CD4-positive, alpha-beta memory T cell (primary cell): ENCODE measurements at places on chromosomes 16 and 17.

DNA sequence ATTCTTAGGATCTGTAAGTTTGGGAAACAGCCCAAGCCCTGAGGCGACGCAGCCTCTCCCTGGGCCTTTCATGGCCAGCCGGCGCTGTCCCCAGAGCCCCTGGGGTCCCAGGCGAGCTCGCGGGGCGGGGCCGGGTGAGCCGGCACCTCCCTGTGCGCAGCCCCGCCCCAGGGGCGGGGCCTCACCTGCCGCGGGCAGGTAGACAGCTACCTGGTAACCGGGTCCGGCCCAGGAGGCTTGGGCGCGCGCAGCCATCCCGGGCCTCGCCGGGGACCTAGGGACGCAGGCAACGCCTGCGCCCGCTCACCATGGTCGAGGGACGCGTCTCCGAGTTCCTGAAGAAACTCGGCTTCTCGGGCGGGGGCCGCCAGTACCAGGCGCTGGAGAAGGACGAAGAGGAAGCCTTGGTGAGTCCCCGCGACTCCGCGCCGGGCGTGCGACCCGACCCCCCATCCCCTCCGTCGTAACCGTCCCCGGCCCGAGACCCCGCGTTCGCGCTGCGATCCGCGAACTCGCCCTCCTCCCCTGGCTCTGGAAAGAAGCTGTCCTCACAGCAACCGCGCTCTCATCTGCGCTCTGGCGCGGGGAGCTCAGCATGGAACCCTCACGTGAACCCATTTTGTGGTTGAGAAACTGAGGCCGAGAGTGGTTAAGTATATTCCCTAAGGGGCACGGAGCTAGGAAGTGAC lies at the start of gene ATP2C2:
ATP2C2 (plus strand) TSS at position 231 of the 689 bp plus-strand sequence; CDS start at position 309, 78 bp downstream.
- no peak for DNase-seq

GRCh38 chr17:75552425-75553294 lies 27.2 kb downstream of the LLGL2 start:
- DNase-seq = no peak

GRCh38 chr16:4639899-4640509 lies 15.4 kb downstream of the MGRN1 start:
- no peak for DNase-seq

DNA sequence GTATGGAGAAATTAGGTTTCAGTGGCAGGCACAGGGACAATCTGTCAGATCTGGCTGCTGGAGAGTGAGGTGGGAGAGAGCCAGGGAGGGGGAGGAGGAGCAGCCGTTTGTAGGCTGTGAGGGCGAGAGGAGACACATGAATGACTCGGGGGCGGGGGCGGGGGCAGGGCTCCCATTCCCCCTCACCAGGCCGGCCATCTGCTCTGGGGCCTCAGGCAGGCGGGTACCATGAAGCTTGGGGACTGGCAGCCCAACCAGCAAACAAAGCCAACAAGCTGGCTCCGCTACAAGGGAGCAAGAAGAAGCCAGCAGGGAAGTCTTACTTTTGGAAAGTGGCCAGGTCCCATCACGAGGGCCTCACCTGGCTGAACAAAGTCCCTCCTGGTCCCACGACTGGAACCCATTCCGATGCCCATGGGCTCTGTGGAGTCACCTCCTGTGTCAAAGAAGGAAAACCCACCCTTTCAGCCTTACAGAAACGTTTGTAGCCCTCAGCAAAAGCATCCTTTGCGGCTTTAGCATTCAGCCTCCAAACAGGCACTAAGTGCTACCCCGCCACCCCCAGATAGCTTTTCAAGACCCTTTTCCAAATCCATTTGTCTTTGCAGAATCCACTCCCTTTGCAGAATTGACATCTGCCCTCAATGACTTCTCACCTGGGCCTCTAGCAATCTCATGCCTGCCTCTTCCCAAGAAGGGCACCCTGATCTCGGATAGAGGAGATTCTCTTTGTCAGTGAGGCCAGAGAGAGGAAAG lies 9.2 kb upstream of the SSTR2 start:
- no peak for DNase-seq

GRCh38 chr17:9237053-9237410 lies 215.7 kb downstream of the NTN1 start:
- no peak for DNase-seq

- DNase-seq = no peak
These were observed 32.9 kb upstream of the IL17C start for GRCh38 chr16:88605186-88606147.

DNA sequence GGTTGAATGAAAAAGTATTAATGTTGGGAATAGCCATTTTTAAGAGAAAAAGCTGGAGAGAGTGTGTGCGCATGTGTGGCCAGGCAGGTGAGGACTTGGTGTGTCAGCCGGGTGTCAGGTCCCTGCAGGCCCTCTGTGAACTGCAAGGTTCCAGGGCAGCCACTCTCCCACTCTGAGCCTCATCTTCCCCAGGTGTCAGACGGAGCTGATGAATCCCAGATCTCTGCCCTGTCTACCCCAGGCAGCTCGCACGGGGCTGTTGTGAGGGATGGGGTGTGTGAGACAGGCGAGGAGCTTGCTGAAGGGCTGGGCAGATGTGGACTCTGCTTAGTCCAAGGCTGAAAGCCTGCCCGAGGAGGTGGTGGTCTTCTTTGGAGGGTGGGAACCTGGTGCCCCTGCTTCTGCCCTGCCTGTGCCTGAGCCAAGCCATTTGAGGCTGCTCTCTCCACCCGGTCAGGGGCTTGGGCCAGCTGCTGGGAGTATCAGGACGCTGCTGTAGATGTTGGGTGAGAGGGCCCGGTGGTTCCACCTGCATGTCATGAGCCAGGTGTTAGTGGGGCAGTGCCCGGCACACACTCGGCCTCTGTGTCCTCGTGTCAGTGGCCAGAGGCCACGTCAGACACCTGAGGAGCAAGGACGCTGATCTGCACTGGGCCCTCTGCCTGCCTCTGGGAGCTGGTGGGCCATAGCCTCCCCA lies 122.4 kb downstream of the RAB11FIP4 start:
- no peak for DNase-seq

DNA sequence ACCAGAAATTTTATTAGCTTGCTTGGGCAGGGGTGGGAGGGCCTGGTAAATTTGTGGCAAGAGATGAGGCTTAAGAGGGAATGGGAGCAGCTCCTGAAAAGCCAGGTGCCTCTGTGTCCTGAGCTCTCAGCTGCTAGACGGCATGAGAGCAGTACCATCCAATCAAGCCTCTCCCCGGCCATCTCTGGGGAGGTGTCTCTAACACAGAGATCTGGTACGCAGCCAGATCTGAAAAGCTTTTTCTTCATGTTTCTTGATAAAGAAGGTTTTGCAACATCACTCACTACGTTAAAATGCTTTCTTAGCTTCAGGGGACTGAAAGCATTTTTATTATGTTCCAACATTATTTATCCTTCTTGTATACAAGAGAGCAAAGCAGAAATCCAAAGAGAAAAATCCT lies 488.2 kb downstream of the RBFOX1 start:
- no peak for DNase-seq

DNA sequence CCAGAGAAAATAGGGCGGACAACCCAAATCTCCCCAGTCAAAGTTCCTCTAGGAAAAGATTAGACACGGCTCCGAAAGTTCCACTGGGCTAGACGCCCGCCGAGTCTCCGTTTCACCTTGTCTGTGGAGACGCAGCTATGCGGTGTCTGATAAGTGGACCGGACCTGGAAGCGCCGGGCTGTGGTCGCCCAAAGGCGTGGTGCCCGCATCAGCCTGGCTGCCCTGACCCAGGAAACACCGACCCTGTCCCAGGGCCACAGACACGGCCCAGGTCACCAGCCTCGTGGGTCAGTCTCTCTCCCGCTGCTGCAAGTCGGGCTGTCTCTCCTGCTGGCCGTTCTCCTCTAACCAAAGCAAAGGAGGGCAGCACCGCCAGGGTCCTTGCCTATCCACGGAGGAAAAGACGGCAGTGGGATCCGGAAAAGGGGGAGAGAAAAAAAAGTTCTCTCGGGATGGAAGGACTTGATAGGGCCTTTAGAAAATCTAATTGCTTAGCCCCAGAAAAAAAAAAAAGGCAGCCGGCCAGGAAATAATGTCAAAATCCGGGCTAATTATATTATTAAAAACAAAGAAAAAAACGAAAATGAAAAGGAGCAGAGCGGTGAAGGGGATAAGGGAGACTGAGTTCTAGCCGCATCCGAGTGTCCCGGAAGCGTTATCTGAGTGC lies 13.9 kb upstream of the FOXF1 start:
- no peak for DNase-seq

DNA sequence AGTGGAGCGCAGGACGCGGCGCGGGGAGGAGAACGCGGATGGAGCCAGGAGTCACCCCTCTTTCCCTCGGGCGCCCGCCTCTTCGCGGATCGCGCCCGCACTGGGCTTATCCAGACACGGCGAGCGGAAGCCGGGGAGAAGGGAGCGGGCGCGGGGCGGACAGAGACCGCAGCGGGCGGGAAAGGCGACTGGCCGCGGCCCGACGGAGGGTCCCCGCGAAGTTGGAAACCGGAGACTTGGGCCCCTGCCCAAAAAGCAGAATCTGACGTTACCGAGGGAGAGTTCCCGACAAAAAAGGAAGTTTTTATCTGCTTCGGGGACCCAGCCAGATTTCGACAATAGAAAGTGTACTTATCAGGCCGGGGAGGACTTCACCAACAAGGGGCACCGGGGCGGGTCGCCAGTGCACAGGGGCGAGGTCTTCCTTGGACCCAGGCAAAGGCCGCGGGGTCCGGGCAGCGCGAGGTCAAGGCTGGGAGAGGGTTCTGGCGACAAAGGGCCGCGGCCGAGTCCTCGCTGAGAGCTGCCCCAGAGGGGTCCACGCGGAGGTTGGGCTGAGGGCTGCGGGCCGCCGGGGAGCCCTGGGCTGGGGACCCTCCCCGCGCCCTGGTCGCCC lies 519 bp downstream of the ST6GALNAC2 start:
- no peak for DNase-seq

GRCh38 chr17:44927696-44928095 lies 12.4 kb upstream of the GFAP start:
- DNase-seq = no peak

- no peak for DNase-seq
These were observed 251.5 kb downstream of the KATNIP start for GRCh38 chr16:27801289-27801945.

DNA sequence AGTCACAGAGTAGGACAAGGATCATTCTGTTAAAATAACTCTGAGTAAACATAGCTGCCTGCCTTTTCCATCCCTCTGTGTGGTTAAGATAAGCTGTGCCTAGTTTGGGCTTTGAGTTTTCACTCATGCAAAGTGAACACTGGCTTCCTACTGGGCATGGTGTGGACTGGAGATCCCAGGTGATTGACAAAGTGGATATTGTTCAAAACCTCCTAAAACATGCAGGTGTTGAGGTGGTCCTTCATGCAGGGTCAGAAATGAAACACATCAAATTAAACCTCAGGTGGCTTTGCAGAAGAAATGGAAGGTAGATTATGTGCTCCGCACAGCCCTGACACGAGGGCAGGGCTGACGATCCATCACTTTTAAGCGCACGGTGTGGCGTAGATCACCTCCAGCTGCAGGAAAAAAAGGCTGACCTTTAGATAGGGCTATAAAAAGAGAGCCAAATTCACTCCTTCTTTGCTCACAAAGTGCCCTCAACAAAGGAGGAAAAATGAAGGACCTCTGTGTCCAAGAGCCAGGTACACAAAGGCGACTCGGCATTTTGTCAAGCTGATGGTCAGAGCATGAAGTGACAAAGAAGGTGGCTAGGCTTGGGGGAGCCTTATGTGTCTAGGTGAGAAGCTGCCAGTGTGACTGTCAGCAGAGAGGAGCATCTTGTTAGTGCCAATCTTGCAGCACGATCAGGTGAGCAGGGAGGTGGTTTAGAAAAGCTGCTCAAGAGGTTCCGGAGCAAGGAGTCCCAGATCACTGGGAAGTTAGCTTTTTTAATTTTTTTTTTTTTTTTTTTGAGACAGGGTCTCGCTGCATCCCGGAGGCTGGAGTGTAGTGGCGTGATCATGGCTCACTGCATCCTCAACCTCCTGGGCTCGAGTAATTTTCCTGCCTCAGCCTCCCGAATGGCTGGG lies 19.9 kb upstream of the ITPRIPL2 start:
- no peak for DNase-seq

GRCh38 chr17:9677896-9678295 lies 32.6 kb downstream of the USP43 start:
- DNase-seq = no peak

- DNase-seq = no peak
These were observed 8.8 kb downstream of the PRSS22 start for GRCh38 chr16:2848933-2849725.

- no peak for DNase-seq
These were observed 2.3 kb downstream of the MRPL38 start for GRCh38 chr17:75902406-75902805.

GRCh38 chr16:15446901-15447300 lies 12.5 kb downstream of the BMERB1 start:
- DNase-seq = no peak

DNA sequence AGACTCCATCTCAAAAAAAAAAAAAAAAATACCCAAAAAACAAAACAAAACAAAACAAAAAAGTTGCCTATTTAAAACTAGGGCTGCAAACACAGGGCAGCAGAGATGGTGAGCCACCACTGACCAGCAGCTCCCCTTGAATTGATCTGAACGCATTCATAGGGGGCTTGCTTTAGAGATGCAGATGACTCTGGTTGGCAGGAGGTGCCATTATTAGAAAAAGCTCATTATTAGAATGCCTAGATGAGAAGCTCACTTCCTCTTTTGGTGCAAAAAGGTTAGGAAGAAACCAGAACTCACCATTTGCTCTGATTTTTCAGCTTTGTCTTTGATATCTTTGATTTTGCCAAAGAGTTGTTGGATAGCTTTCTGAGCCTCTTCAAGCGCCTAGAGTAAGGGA lies 53.1 kb downstream of the VPS53 start:
- DNase-seq = no peak

GRCh38 chr16:25124503-25124902 lies 13.0 kb downstream of the LCMT1 start:
- no peak for DNase-seq

DNA sequence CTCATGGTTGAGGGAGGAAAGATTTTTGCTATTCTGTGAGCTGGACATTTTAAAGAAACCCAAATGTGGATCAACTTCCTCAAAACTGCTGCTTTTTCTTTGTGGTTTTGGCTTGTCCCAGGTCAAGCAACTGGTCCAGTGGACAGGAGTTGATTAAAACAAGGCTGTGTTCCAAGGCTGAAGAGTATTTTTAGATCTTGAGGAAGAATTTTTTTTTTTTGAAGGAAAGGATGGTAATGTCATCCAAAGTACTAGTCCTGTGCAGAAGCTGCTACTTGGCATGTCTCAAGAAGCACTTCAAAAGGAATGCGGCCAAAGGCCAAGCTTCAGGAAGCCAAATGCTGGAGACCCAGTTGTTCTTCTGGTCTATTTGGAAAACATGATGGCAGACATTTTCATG lies 8.0 kb upstream of the MYH2 start:
- DNase-seq = no peak

DNA sequence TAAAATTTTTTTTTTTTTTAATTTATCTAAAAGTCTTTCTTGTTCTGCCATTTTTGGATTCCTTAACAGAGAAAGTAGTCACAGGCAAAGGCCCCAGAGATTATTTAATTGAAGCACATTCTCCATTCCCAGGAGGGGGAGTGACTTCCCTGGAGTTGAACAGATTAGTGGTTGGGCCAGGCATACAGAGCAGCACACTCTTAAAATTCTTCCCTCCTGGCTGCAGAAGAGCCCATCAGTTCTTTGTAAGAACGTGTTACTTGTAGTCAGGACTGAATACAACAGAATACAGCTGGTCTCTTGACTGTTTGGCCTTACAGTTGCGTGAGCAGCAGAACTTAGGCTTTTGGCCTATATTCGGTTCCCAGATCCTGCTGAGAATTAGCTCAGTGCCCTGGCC lies 1.8 kb downstream of the ALKBH5 start:
- DNase-seq = no peak
